ENCODE measurements at places on chromosomes 5 and 9.

- no peak for DNase-seq
Measured at GRCh38 chr9:114124138-114124537, 25.0 kb upstream of the KIF12 start.

DNA sequence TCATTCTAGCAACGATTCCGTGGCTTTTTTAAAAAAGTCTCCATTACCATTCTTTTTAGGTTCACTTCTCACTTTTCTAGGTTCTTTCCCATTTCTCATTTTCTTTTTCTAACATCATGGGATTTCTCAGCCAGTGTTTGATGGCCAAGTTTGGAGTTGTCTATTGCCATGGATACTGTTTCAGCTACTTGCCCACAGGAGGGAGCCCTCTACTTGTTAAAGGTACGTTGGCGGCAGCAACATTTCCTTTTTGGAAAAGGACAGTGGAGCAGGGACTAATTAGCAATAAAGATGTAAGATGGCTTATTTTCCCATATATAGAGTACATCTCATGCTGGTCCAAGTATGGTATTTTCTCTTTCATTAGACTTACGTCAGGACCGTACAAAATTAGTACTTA, 2257.5 kb upstream of the C9orf72 start:
- DNase-seq: no peak

GRCh38 chr5:30405821-30406220, 787.7 kb upstream of the CDH6 start:
- DNase-seq: no peak

DNA sequence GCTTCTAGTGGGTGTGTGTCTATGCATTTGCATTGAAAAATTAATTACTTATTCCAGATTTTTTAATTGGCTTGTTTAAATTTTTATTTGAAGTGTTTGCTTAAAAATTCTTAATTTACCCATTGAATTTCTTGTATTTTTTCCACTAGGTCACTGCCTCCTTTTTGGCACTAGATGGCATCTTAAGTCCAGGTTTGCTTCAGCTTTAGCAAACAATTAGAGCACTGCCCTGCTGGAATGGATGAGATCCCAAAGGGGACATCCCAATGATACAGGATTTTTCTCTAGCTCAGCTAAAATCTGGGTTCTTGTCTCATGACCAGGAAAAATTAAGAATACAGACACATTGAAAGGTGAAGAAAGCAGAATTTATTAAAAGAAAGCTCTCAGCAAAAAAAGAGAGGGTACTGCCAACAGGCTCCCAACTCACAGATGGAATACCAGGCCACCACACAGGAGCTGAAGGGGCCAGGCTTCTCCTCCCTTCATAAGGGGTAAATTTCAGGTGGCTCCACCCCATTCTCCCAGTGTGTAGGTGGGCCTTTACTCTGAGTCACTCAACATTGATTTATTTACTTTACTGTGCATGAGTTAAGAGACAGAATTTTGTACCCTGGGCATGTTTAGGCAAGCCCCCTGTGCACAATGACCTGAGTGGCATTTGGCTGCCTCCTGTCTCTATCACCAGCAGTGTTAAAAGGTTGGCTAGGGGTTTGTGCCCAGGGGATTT, 532.4 kb downstream of the ANXA1 start:
- DNase-seq: no peak

DNA sequence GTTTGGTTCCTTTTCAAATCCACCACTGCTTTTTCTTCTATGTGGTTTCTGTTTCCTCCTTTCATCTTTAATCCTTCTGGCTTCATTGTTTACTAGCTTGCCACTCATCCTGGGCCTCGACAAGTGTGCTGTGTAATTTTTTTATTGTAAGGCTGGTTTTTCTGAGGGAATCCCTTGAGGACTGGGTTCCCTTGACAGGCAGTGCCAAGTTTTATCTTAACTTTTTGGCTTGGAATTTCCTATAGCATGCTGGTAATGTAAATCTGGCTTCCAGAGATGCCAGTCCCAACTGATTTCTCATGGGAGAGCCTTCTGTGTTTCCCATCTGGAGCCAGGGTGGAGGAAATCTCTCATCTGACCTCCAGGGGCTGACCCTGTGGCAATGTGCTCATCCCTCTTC, 184.7 kb downstream of the ROR2 start:
- DNase-seq: no peak

DNA sequence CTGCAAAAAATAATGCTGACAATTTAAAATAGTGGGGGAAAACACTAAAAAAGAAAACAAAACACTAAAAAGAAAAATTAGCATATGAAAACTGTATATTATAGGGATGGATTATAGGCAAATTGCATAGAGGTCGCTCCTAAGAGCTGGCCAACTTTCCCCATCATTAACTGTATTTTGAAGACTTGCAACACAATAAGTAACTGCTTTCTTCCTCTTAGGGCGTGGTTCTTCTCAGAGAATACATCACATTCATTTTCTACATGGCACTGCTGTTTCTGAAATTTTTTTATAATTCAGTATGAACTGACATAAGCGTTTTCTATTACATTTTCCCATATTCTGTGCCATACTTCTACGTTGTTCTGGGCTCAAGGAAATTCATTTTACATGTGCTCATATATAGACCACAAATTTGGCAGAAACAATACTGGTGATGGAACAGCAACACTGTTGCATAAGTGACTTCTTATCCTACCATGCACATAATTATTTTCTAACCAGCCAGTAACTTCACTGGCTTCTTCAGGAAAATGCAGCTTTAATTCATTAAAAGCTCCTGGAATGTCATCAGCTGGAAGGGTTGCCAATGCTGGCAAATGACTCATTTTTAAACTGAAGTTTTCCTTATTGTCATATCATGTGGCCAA, 171.2 kb upstream of the DMAC1 start:
- no peak for DNase-seq

DNA sequence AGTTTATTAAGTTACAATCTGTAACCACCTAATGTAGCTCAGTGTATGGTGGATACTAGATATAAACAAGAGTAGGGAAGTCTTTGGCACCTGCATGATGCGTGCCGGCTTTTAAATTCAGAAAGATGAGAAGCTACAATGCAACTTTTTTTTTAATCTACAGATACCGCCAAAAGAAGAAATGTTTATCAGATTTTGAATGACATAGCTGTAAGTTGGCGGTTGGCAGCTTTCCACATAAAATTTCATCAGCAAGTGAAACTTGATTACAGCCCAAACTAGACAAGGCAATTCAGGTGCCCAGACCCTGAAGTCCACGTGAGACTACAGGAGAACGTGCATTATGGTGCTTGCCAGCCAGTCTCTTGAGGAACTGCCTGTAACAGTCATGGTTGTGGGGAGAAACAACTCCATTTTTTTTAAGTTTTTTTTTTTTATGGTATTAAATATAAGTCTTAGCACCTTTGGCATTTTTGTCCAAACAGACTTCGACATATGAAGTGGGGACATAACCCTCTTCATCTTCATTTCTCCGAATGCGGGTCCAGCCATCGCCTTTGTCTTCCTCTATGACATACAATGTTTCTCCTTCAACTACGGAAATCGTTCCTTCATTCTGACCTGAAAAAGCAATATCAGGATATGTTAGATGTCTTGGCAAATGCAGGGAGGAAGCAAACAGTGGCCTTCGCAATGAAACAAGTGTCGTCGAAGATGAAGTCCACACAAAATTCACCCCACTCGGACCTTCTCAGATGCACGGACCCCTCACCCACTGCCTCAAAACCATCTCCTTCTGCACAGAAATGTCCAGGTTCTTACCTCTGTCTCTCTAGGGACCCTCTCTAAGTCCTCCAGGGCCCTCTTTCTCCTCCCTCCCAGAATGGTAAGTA, 60.4 kb downstream of the USP20 start:
- no peak for DNase-seq

- DNase-seq: no peak
Measured at GRCh38 chr5:485946-486491, 38.2 kb downstream of the SLC9A3 start.

DNA sequence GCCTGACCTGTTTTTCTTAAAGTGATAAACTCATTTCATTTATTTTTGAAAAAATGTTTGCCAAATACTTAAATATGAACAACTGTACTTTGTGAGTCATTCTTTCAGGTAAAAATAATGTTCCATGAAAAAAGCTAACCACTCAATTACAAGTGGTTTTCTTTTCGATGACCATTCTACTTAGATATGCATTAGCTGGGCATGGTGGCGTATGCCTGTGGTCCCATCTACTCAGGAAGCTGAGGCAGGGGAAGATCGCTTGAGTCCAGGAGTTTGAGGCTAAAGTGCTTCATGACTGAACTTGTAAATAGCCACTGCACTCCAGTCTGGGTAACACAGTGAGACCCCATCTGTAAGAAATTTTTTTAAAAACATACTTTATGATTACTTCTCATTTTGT, 4.0 kb upstream of the WDR70 start:
- DNase-seq: no peak

GRCh38 chr5:111386832-111387162, 125.5 kb downstream of the STARD4 start:
- DNase-seq: no peak

DNA sequence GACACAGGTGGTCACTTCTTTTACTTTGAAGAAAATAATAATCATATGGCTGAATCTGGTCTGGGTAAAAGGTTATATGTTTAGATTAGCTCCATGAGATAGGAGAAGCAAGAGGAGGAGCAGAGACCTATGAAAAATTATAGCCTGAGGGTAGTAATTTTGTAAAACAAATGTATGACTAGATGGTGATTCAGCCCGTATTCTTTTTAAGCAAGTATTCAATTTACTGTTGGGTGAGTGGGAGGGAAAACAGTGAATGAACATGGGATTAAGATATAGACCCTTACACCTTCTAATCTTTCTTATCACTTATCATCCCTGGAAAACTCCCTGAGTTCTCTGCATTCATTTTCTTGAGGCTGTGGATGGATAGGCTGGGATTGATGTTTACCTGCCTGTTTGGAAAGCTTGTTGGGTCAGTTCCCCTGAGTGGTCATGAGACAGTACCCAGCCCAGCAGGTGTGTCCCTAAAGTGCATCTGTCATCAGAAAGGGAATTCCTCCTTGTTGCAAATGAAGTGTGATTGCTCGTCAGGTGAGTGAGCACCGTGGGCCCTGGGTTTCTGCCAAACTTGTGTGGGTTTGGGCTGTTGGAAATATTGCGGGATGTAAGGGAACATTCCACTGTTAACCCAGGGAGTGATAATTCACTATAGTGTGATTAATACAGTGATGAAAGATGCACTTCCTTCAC, 101.2 kb upstream of the GDNF start:
- no peak for DNase-seq

Measured in stimulated activated CD8-positive, alpha-beta memory T cell treated with anti-CD3 and anti-CD28 coated beads, Interleukin-4, amount 100 ng/mL, for 4 hours (primary cell).